Dermis lymphatic vessel endothelial cell (primary cell): ENCODE measurements at places on chromosomes 11 and 22. TPM values are rescaled to one million over a fixed set of nuclear protein-coding genes. Genes with fewer than 3 reads are reported as not detected.

OR4A47 gene
- total RNA-seq, result not detected in 2 replicates

RASL10A gene
- total RNA-seq, result 6.2 and 22.6 TPM in 2 replicates

IGLL1 gene
- not detected in 2 replicates for total RNA-seq

PRG3 gene
- total RNA-seq, result not detected in 2 replicates

SMCO4 gene
- 8.4 and 9.9 TPM in 2 replicates for total RNA-seq

ANO5 gene
- total RNA-seq, result under 0.01 and 0.09 TPM in 2 replicates

HTR3B gene
- total RNA-seq, result not detected in 2 replicates

KCTD14 gene
- 0.09 and 0.11 TPM in 2 replicates for total RNA-seq

BAIAP2L2 gene
- total RNA-seq, result 0.09 and 0.33 TPM in 2 replicates

LYVE1 gene
- total RNA-seq, result 208 and 386 TPM in 2 replicates

VSIG10L2 gene
- 0.09 TPM in 1 of 2 replicates, not detected in the other for total RNA-seq

FTH1 gene
- total RNA-seq, result 380 and 579 TPM in 2 replicates
